ENCODE measurements at places on chromosomes 4 and X.
A peak's percentile ranks its signal among the peaks of the same experiment; 100 is the strongest.

GRCh38 chr4:151738720-151739517 lies 21.9 kb downstream of the GATB start:
- DNase-seq, result no peak

- DNase-seq, result no peak
Measured at GRCh38 chr4:6461301-6462165, 10.9 kb downstream of the PPP2R2C start.

DNA sequence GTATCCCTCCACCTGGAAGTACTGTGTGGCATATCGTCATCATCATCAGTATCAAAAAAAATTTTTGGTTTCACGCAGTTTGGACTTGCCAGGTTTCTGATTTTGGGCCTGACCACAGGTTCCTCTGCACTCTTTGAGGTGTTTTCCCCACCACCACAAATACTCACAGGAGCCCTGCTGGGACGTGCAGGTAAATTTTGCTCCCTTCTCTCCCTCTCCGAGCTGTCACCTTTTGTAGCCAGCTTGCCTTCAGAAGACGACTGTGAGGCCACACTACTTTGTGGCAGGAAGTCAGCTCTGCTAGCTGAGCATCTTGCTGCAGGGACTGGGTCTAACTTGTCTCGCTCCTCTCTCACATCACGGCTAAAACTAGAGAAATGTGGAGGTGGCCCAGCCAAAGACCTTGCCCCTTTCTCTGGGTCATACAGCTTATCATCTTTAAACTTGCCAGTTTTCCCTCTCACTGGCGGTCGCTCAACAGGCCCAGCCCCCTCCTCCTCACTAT lies 2.8 kb downstream of the PJA1 start:
- DNase-seq, result no peak

DNA sequence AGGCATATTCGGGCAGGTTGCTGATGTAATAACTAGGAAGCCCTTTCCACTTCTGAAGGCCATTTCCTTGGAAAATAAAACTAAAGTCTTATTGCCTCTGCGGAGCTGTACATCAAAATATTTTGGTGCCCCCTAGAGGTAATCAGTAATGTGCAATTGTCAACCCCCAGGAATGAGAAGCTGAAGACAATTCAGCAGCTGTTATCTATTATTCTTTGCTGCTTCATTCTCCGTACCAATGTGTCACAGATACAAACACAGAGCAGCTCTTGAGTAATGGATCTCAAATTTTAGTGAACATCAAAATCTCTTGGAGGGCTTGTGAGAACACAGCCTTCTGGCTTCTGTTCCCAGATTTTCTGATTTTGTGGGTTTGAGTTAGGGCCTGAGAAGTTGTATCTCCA lies 3.5 kb upstream of the SLIT2 start:
- DNase-seq, result peak; percentile 64

DNA sequence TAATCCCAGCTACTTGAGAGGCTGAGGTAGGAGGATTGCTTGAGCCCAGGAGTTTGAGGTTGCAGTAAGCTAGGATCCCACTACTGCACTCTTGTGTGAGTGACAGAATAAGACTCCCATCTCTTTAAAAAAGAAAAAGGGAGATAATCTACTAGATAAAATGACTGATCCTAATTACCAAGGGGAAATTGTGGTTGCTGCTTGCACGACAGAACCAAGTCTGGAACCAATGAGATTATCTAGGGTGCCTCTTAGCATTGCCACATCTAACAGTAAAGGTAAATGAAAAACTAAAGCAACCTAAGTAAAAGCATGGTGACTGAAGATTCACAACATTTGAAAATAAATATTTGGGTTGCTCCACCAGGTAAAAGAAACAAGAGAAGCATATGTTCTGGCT lies 185.1 kb downstream of the PDHA2 start:
- no peak for DNase-seq

DNA sequence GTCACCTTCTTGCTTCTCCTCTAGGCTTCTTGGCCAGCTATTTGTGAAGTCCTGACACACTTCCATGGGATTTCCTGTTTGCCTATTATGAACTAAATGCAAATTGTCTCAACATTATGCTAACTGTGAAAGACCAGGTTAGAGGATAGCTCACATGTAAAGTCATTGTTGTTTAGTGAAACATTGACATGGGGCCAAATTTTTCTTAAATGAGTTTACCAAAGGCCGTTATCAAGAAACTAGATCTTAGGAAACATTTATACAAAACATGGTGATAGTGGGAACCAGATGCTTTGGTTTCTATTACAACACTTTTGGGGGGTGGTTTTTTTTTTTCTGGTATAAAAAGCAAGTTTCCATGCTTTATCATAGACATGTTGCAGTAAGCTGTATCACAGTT lies 466.8 kb upstream of the FAM241A start:
- peak; percentile 30 for DNase-seq

DNA sequence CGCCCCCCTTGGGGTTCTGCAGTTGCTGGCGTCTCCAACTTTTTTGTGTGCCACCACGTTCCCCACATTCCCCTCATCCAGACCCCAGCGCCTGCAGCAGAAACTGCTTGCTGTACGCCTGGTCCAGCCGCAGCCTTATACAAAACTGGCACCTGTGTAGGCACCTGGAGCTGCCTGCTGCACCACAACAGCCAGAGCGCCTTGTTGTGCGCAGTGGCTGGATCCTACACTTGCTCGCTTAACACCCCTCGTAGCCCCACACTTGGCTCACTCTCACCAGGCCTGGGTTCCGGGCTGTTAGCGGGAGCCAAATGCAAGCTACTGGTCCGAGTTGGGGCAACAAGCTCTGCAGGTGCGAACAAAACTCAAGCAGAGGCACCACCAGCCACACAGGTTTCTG lies 136.8 kb downstream of the TECRL start:
- no peak for DNase-seq

DNA sequence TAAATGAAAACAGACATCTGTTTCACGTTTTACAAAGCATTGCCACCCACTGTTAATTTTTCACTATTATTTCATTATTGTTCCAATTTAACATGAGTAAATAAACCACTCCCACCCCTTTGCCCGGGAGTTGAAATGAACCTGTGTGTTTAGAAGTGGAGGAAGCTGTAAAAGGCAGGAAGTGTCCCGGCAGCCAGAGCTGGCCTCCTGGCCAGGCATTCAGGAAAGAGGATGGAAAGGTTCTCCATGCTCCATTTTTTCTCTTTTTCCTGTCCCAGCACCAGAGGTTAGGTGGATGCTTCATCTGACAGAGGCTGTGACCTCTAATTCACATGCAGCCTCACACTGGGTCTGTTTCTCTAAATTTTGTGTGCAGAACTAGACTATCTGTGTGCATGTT lies 55.5 kb upstream of the LNX1 start:
- no peak for DNase-seq

DNA sequence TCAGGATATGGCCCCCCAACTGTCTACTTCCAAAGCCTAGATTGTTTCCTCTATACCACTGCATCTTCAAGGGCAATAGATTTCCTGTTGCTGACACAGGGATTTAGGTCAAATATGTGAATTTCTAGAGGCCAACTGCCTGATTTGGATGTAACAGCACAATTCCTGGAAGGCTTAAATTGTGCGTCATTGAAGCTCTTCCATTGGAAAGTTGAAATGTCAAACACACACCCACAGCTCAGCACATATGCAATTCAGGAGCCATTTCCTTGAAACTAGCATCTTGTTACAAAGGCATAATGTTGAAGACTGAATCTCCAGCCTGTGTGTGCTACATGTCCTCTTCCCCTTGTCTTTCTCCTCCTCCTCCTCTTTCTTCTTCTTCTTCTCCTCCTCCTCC lies 158.6 kb downstream of the STK32B start:
- DNase-seq, result no peak

- DNase-seq, result no peak
Measured at GRCh38 chr4:70746179-70746839, 24.5 kb downstream of the RUFY3 start.

DNA sequence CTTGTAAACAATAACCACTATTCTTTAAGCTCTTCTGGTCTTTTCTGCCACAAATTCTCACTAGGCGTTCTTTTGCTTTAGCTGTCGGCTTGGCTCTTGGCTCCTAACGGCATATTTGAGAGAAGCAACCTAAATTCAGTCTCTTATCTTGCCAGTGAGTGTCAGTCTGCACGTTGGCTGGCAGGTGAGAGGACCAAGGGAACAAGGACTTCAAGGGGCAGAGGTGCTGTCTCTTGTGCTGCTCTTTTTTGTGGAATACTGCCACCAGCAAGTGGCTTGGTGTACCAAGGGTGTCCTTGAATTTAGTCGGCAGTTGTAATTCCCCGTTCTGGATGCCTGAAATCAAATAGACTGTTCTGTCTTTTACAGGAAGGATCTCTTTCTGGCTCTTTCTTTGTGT lies 77.8 kb upstream of the SLC4A4 start:
- DNase-seq, result no peak

GRCh38 chr4:120452001-120452400 lies 385.4 kb upstream of the MAD2L1 start:
- DNase-seq, result no peak
